ENCODE measurements at places on chromosomes 12 and 14.

DNA sequence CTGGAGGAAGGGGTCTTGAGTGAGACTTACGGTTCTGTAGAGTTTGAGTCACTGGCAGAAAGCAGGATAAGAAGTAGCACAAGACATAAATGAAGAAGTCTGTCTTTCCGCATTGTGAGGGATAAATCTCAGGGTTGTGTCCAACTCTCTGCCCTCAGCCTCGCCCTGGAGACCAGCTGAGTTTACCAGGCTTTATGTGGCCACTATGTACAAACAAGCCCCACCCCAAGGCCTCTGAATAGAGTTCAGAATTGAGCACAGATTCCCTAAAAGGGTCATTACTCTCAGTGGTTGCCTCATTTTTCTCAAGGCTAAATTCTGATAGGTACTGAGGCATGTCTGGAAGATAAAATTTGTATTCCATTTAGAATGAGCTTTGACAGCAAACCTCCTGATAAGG lies at the start of gene PZP:
Gene PZP (minus strand): TSS at position 167 of the 400 bp plus-strand sequence. CDS start 54 bp downstream, at position 113.
- no peak for DNase-seq

DNA sequence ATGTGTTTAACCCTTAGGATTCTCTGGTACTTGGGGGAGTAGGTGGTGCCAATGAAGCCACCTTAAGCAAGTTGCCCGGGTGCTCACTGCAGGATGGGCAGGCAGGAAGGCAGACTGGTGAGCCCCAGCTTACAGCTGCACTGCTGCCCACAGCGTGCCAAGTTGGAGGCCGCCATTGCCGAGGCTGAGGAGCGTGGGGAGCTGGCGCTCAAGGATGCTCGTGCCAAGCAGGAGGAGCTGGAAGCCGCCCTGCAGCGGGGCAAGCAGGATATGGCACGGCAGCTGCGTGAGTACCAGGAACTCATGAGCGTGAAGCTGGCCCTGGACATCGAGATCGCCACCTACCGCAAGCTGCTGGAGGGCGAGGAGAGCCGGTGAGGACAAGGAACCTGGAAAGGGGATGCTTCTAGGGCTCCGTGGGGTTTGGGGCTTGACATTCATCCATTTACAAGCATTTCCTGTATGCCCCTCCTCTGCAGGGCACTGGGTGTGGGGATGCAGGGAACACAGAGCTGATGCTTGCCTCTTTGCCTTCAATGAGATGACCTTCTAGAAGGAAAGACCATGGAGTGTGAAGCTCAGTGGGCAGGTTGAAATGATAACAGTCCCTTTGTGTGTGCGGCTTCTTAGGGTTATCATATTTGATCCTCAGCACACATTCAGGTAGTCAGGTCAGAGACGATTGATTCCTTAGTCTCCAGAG lies 12.4 kb downstream of the KRT7 start:
- no peak for DNase-seq

- DNase-seq: no peak
Observed at GRCh38 chr14:90275458-90275814, 19.1 kb downstream of the PSMC1 start.

DNA sequence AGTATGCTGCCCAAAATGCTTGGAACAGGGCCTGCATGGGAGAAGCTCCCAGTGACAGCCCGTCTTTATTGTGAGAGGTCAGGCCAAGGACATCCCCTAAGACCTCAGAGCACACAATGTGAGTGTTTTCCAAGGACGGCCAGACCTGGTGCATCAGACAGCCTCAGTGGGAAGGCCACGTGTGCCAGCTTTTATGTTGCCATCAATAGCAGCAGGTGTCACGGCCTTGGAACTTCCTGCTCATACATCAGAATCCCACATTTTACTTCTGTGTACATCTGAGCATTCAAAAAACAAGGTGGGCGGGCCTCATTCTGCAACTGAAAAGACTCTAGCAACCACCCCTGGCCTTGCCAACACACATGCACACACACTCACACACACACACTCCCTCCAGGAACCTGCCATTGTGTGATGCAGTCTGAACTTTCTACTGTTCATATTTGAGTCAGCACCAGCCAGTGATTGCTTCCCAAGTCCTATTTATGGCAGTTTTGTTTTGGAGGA lies 753.1 kb upstream of the TBX3 start:
- no peak for DNase-seq

GRCh38 chr14:51335531-51335930 lies 95.5 kb downstream of the TMX1 start:
- no peak for DNase-seq

- no peak for DNase-seq
Observed at GRCh38 chr12:111842556-111843396, 748 bp downstream of the MAPKAPK5 start.

DNA sequence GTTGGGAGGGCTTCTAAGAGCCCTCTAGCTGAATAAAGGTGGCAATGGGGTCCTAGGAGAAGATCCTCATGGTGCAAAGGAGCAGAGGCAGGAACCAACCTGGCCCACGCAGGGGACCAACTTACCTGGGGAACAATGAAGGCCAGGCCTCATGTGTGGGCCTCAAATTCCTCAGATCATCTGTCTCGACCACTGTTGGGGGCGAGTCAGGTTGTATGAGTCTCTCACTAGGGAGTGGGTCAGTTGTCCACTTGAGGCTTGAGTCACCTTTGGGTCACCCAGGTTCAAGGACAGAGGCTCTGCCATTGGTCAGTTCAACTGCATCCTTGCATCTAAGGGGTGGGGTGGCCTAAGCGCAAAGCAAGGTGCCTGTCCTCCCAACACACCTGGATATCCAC lies 43.7 kb upstream of the BDKRB2 start:
- no peak for DNase-seq

- DNase-seq: no peak
Observed at GRCh38 chr12:15782667-15783066, 6.5 kb downstream of the EPS8 start.

- DNase-seq: no peak
Observed at GRCh38 chr12:49093792-49094159, 825 bp downstream of the DHH start.

- peak; percentile 36 for DNase-seq
Observed at GRCh38 chr12:31324116-31324844, 1.7 kb downstream of the SINHCAF start.

- peak; percentile 33 for DNase-seq
Observed at GRCh38 chr12:2215709-2216560, 163.1 kb downstream of the CACNA1C start.

DNA sequence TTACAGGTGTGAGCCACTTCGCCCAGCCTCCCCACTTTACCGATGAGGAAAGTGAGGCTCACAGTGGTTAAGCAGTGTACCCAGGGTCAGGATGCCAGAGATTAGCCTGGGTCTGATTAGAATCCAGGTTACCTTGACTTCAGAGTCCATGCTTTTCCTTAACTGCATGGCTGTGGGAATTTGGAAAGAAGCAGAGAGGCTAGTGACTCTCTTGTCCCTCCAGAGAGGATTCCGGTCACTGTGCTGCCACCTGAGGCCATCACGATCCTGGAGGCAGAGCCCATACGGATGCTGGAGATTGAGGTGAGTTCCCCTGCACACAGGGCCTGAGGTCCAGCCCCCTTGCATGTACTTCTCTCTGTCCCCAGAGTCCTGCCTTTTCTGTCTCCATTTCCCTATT lies 4.7 kb downstream of the REC8 start:
- no peak for DNase-seq

- no peak for DNase-seq
Observed at GRCh38 chr12:77151030-77151429, 85.7 kb upstream of the E2F7 start.

GRCh38 chr12:49279706-49280159 lies 14.9 kb downstream of the TUBA1C start:
- no peak for DNase-seq

GRCh38 chr14:21385188-21385904 lies 1.5 kb upstream of the SUPT16H start:
- DNase-seq: no peak

- no peak for DNase-seq
Observed at GRCh38 chr12:38883629-38884134, 21.7 kb downstream of the CPNE8 start.

- no peak for DNase-seq
Observed at GRCh38 chr14:96243785-96244184, 12.2 kb upstream of the BDKRB1 start.

DNA sequence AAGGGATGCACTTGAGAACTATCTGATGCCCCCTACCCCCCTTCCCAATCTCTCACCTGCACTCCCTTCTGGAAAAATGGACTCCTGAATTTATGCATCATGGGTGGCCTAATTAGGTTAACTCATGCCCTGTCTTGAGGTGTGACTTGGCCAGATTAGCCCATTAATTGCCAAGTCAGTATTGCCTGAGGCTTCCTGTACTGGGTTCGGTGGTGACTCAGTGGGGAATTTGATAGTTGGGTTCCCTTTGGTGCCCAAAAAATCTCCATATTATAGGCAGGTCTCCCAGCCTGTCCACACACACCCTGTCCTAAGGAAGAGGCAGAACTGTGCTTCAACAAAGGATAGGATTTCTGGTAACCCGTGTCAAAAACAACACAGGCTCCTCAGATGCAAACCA lies 146.1 kb downstream of the CHST11 start:
- no peak for DNase-seq

- no peak for DNase-seq
Observed at GRCh38 chr12:51023625-51024382, 2.4 kb downstream of the SLC11A2 start.

GRCh38 chr14:74580275-74580672 lies 31.8 kb downstream of the LTBP2 start:
- no peak for DNase-seq

DNA sequence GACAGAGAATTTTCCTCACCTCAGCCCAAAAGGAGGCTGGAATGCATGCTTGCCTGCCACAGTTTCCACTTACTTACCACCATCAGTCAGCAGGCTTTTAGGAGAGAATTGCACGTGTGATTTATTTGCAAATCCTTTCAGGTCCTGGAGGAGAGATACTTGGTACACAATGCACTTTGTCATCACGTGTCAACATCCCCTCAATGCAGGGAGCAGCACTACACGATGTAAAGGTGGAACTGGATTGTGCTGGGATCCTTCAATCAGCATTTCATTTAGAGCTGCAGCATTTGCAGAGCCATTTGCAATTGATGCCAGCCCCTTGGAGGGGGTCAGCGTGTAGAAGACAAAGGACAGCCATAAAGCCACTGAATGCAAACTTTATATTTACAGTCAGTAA lies 218.1 kb downstream of the GLT1D1 start:
- no peak for DNase-seq

DNA sequence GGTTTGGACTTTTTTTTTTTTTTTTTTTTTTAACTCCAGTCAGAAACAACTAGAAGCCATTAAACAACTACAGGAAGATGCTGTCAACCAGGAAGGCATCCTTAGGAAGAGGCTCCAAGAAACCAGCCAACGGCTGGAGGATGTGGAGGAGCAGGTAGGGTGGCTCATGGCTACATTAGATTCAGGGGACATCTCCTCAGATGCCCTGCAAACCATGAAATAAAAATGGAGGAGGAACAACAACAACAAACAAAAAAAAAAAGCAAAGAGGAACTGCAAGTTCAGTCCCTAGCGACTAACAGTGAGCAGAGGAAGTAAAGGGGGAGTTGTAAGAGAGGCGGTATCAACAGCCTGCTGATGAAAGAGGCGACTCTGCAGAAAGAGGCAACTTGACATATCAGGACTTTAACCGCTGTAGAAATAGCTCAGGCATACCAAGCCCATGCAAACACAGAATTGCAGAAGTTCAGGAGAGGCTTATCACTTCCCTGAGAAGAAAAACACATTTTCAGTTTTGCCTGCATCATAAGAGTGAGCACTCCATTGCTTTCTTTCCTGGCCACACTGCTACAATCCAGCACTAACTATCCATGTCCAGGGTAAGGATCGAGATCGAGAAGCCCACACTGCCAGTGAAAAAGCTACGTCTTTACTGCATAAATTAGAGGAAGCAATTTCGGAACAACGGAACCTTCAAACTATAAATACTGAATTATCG lies 103.5 kb upstream of the BCAT1 start:
- no peak for DNase-seq

GRCh38 chr14:42523666-42524065 lies 917.0 kb downstream of the LRFN5 start:
- no peak for DNase-seq

- DNase-seq: no peak
Observed at GRCh38 chr12:32039917-32040575, 66.6 kb upstream of the BICD1 start.

GRCh38 chr14:29166507-29166906 lies 399.9 kb downstream of the FOXG1 start:
- DNase-seq: no peak

DNA sequence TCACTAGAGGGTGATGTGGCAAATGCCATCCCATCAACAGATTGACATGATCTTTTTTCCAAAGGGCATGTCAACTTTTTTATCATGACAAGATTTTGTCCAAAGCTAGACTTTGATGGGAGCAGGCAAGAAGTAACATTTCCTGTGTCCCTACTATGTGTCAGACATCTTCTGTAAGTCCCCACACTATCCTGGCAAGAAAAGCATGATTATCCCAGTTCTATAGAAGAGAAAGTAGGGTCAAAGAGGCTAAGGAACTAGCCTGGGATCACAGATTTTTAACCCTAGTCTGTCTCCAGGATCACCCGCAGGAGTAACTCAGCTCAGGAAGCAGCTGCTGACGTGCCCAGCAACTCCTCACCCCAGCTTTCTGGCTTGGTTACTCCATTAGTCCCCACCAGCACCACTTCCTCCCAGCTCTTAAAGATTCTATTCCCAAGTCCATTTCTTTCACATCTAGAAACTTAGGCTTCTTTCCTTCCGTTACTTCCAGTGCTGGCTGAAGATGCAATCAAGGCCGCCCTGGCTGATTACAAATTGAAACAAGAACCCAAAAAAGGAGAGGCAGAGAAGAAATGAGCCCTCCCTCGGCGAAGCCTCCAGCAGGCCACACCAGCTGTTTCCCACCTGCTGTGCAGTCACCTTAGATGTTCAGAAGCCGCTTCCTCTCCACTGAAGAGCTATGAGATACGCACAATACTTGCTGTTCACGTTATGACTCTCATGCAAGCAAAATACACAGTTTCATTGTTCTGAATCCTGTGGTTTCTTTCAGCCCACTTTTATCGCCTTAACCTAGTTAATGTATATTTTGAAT lies 6.2 kb downstream of the ISCU start:
- DNase-seq: no peak

GRCh38 chr14:55600784-55601561 lies 21.0 kb downstream of the KTN1 start:
- DNase-seq: no peak

GRCh38 chr12:49483619-49484018 lies 55.2 kb upstream of the KCNH3 start:
- no peak for DNase-seq

DNA sequence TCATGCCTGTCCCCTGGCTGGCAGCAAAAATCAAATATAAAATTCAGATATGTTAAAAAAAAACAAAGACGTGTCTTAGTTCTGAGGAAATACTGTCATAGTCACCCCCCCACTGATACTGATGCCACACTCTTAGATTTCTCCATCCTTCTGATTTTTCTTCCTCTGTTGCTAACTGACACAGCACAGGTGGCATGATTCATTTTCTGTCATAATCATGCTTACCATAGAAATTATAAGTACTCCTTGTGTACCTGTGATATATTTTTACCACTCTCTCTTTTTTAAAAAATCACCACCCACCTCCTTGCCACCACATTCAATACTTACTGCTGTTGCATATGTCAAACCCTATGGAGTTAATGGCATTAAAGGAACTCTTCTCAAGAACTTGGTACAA lies 209.2 kb downstream of the PPM1H start:
- DNase-seq: no peak
